ENCODE measurements at places on chromosomes 3 and 15.

DNA sequence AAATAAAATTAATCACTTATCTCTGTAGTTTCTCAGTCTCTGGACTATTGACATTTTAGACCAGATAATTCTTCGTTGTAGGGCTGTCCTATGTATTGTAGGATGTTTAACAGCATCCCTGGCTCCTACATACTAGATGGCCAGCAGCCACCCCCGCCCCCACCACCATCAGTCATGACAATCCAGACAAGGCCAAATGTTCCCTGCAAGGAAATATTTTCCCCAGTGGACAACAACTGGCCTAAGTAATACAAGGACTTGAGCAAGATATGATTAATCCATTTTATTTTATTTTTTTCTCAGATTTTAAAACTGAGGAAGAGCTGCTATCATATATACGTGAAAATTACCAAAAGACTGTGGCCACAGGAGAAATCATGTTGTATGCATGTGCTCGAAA is 23.8 kb downstream of the TICRR start:
- no peak for DNase-seq

DNA sequence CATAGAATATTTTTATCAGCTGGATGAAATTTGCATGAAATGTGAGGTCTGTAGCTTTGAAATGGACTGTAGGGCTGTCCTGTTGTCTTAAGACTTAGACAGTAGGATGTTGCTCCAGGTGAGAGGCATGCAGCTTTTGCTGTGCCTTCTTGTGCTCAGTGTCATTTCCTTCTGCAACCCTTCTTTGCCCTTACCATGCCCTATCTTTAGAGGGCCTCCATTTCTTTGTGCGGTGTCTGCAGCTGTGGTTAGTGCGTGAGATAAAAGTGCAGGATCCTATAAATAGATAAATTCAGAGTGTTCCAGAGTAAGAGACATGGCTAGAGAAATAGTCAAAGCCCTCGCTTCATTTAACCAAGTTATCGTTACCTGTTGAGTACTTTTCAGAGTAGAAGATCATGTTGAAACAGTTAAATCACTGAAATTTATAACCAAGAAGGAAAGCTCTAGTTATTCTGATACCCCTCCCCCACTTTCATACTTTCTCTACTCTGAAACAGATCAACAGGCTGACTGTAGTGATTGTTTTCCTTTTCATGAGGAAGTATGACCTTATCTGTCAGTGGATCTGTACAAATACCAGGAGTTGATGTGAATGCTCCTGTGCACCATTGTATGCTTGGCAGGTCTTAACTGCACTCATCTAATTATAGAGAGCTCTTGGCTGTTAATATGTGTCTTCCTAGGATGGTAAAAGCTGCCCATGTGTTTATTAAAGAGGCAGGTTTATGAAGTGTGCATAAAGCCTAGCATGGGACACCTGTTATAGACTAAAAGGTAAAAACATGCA is 18.2 kb downstream of the EIF3J start:
- no peak for DNase-seq

- no peak for DNase-seq
Measured at GRCh38 chr15:70324001-70324974, 226.6 kb upstream of the TLE3 start.

DNA sequence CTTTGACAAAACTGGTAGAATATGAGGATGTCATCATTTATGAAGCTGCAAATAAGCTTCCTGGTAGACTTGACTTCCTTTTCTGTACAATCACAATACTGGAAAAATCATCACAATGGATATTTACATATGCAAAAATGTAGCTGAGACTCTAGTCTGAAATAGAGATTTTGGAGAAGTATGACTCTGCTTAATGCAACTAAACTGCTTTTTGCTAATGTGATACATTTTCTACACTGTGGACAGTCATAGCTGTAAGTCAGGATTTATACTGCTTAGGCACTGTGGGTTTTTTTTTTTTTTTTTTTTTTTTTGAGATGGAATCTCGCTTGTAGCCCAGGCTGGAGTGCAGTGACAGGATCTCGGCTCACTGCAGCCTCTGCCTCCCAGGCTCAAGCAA is 34.5 kb upstream of the ST3GAL6 start:
- no peak for DNase-seq

GRCh38 chr15:66515901-66516322 is 10.8 kb downstream of the ZWILCH start:
- no peak for DNase-seq

- no peak for DNase-seq
Measured at GRCh38 chr15:47037003-47037402, 680.3 kb upstream of the SEMA6D start.

DNA sequence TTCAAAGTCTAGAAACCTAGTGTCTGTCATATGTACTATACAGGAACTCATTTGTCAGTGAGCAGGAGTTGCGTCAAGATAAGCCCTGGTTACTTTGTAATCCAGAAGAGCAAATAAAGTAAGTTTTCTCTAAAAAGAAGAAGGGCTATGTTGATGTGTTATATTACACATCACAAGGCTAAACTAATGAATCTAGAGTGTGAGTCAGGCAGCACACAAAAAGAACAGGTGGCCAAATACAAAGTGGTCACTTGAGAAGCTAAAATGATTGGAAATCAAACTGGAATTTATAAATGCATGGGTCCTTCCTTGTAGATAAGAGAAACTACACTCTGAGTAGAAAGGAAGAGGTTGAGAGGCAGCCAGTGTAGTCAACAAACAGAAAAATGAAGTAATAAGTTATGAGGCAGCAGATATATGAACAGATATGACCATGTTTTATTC is 771.6 kb downstream of the DIPK2A start:
- DNase-seq = no peak

DNA sequence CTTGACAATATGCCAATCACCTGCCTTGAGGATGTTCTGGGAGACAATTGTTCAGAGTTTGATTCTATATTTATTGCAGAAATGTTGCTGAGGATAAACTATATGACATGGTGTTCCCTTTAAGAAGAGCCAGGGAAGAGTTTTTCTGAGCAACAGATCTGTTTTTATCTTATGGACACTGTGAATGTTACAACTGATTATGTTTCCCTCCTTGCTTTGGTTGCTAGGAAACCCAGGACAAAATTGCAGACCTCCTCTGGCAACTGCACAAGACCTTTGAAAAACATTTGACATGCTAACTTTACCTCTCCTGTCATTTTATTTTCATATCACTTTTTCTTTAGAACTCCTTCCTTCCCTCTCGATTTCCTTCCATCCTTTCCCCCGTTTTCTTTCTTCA is 8.2 kb upstream of the TM6SF1 start:
- DNase-seq = no peak

DNA sequence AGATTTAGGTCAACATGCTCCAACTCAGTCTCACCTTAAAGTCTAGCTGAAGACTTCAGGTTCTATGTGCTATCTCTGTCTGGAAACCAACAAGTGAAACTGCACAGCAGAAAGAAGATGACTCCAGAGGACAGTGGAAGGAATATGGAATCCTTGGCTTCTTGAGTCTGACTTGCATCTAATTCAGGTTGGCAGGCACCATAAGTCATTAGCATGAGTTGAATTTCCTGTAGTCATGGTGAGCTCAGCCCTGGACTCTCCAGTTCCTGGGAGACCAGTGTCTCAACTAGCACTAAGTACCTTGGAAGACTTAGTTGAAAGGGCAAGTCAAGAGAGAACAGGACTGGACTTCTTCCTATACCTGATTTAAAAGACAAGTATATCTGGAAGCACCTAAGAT is 129.7 kb downstream of the DTWD1 start:
- DNase-seq = no peak

DNA sequence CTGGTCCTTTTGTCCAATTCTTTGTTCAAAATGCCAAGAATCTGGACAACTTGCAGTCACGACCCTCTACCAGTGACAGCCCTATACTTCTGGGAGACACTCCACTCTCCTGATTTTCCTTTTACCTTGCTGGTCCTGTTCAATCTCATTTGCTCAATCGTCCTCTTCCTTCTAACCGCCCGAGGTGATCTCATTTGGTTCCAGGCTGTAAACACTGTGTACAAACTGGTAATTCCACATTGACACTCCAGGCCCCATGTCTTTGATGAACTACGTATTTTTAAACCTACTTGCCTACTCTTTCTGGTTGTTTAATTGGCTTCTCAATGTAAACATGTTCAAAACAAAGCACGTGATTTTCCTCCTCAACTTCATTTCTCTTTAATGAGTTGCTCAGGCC is 23.7 kb upstream of the C3orf49 start:
- no peak for DNase-seq

DNA sequence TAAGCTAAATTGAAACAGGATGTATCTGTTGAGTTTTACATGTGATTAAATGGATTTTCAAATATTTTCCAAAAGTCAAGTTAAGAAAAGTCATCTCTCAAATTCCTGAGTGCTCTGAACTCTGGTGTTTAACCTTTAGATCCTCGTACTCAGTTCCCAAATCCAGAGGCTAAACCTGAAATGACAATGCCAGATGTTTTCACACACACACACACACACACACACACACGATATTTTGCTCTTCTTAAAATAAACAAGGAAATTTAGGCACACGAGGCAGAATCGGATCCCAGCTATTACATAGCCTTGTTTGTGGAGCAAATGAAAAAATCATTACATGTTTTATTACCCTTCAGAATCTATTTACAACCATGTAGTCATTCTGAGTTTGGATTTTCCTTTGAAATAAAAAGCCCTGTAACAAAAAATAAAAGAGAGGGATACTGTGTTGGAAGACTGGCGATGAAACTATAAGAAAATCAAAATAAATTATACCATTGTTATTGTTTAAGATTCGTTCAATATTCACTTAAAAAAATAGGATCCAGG is 20.6 kb upstream of the UBE2E1 start:
- DNase-seq = no peak

- DNase-seq = no peak
Measured at GRCh38 chr3:113269661-113270060, 58.3 kb downstream of the BOC start.

DNA sequence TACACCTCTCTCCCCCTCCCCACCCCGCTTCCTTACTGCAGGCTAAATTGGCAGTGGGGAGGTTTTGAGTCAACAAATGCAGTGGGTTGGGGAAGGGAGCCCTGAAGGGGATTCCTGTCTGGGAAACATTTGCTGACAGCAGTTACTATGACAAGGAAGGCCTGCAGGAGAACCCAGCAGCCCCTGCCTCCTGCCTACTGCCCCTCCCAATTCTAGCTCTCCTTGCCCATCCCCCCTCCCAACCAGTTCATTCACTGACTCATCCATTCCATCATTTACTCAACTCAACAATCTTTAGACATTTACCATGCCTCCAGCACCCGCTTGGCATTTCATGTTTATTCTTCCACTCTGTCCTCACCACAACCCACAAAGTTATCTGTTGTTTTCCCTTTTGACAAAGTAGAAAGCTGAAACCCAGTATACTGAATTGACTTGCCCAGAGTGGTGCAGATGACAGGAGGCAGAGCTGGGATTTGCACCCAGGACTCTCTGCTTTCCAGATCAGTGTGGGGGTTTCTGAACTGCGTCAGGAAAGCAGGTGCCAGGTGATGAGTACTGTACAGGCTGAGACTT is 75.0 kb downstream of the MAGEF1 start:
- DNase-seq = no peak

DNA sequence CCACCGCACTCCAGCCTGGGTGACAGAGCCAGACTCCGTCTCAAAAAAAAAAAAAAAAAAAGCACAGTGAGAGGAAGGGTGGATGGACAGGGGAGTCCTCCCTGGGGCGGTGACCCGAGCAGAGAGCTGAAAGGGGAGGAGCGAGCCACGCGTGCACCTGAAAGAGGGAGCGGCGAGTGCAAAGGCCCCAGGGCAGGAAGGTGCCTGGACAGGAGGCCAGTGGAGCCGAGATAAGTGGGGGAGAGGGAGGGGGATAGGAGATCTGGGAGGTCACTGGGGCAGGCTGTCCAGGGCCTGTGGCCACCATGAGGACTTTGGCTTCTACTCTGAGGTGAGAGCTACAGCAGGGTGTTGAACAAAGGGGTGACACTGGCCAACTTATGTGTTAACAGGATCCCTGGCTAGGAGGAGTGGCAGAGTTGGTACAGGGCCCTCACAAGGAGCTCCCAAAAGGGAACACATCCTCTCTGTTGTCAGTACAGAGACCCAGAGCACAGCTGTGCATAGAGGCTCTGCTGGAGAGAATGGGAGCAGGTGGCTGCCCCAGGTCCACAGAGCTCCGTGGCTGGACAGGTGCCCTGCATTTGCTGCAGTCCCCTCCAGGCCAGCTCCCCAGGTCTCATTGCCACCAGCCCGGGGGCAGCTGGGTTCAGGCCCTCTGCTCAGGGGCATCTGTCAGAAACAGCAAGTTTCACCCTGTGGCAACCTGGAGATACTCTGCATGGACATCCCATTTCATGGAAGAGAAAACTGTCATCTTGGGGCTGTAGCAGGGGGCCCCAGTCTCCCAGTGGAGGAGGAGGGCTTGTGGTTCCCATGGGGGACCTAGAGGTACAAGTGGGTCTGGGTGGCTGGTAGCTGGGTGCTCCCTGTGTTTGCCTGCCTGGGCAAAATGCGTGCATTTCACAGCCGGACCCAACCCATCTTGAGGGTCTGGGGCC is 28.5 kb downstream of the FBLN2 start:
- no peak for DNase-seq

DNA sequence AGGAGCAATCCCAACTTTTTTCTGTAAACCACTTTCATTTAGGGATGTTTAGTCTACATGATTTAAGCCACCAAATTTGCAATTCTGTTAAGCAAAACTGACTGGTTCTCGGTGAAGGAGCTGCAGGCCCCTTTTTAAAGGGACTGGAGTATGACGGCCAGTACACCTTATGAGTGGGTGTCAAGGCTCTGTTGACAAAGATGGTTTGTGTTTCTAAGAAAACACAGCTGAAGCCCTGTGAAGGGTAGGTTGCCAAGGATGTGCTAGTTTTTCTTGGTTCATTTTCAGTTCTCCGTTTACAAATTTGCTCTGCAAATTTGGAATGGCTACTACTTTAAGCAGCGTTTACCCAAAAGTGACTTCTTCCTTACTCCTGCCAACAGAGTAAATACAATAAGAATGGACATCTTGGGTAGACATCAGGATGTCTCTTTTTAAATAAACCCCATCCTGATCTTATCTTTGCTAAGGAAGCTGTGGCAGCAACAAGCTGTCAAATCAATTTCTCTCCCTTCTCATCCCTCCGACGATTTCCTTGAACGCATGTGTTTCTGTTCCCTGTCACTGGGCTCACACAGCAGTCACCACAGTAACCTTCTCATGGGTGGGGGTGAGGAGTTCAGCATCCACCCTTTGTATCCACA is 58.2 kb upstream of the CMTM8 start:
- DNase-seq = no peak

Measured in NCI-H2081 treated with DMSO at 0.1 percent for 48 hours (cell line).